ENCODE measurements at places on chromosomes 6 and 20.

- DNase-seq: peak; percentile 51
Measured at GRCh38 chr20:3563548-3564177, 92.8 kb downstream of the ATRN start.

DNA sequence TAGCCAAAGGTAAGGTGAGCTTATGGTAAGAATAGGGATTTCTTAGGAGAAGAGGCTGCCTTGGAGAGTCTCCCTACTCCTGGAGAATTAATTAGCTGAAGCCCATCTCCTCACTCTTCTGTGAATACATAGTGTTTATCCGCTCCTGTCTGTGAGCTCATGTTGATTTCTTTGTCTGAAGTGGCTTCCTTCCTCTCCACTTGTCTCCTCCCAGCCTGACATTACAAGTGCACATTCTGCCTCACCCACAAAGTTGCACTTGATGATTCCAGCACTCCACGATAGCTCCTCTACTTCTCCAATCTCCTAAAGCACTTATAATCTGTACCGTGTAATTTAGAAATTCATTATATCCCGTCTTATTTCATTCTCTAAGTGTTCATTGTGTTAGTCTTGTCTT is 287.2 kb downstream of the QKI start:
- no peak for DNase-seq

DNA sequence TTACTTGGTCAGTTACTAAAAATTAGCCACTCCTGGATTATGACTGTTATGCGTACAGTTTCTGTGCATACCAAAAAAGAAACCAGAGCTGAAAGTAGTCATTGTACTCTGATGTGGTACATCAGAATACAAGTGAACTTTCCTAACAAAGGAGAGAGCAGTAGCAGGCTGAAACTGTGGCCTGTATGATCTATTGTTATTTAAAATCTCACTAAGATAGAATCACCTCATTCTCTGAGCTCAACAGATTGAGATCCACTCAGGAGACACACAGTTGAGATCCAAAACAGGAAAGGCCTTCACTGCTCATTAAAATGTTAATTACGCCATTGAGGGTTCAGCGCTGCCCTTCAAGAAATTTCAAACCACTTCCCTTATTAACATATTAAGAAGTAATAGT is 576.4 kb downstream of the LMBRD1 start:
- DNase-seq: no peak

GRCh38 chr20:16027686-16028085 is 545.6 kb downstream of the KIF16B start:
- no peak for DNase-seq

DNA sequence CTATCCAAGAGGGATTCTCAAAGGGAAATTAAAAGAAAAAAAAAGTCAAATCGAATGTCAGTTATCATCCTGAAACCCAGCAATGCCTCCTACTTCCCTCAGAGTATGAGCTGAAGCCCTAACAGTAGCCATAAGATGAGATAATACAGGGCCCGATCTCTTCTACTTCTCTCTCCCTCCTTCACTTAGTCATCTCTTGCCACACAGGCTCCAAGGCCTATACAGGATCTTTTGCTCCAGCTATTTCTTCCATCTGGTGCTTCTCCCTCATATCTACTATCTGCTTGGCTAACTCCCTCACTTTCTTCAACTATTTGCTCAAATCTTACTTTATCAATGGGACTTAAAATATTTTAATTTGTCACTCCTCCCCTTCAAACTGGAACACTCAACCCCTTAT is 215.3 kb downstream of the RNGTT start:
- no peak for DNase-seq

- DNase-seq: no peak
Measured at GRCh38 chr20:53146201-53146891, 174.2 kb downstream of the TSHZ2 start.

DNA sequence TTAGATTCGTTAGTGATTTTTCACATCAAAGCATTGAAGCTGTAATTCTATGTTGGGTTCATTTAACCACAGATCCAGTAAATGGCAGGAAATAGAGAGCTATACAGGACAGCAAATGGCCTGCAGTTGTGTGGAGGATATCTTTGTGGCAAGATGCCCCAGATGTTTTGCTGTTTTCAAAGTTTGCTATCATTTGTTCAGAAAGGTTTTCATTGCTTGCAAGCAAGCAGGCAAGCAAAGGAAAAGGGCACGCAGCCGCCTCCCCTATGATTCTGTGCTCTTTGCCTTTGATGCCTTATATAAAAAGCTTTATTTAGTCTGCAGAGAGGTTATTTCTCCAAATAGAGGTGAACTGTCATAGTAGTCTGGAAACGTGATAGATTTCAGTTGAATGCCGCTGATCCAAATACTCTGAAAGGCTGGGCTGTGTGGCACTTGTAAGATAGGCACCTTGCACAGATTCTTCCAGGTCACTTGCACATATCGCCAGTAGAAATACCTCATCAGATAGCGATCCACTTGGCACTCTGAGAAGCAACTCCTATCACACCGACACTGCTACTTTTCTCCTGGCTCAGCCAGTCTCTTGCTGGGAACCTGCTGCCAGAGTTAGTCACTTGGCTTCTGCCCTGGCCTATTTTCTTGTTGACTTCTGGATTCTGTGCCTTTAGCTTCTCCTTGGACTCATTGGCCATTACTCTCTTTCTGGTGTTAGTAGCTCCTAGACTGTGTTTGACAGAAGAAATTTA is 66.4 kb downstream of the UTRN start:
- peak; percentile 38 for DNase-seq

DNA sequence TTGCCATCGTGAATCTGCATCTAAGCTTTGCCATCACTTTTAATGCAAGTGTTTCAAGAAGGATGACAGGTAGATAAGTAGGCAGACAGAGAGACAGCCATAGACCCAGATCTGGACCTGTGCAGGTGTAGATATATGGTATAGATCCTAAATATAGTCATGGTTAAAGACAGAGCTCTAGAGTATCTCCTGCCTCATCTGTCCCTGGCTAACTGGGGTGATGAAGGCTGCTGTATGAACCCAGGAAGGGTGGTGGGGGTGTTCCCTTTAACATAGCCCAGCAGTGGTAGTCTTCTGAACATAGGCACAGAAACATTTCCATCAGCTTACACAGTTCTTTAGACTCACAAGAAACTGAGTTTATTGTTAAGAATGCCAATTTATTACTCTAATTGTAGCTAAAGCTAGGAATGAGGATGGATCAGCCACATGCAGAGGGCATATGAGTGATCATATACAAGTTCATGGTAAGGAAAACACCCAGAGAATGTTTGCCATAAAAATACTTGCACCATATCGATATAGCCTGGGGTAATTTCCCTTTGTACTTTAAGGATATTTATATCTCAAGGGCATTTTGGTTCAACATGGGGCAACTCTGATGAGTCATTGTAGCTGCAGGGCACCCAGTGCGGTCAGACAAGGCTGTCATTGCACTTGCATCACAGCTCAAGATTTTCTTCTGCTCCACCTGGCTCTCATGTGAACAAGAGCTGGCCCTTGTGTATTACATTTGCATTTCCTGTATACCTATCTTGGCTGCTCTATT is 587.2 kb downstream of the EPM2A start:
- DNase-seq: no peak

- DNase-seq: no peak
Measured at GRCh38 chr6:89997456-89998445, 103.5 kb downstream of the GJA10 start.

DNA sequence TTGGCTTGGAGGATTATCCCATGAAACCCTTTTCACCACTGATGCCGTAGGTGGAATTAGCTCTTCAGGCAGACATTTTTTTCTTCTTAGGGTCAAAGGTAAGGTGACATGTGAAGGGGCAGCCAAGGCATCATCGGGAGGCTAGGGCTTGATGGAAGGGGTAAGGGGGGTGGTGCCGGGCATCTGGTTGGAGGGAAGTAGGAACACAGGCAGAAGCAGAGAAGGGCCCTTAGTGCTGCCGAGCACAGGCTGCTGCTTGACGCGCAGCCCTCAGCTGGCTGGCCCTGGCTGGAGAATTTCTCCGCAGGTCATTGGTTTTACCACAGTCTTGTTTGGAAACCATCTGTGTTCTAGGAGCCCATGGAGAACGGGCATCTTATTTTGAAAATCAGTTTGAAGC is 54.7 kb downstream of the TRAF3IP2 start:
- DNase-seq: no peak
